Globus pallidus (tissue), 1 donor: ENCODE measurements at places on chromosomes 7 and 10.

- DNase-seq: peak; percentile 48
Observed at GRCh38 chr10:15725603-15726002, 5.9 kb upstream of the ITGA8 start.

DNA sequence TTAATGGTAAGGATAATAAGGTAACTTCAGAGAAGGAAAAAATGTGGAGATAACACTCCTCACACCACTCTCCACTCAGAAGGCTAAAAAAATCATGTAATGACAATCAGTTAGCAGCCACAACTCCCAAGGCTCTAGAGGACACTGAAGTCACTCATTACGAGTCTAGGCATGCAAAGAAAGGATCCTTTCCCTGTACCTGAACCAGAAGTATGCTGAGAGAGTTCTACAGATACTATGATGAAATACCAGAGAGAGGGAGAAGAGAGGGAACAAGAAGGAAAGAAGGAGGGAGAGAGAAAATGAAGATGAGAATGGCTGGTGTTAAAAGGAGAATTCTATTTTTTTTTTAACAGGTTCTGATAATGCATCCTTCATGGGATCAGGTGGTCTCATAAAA lies 224.3 kb upstream of the PLXNA4 start:
- DNase-seq: no peak

DNA sequence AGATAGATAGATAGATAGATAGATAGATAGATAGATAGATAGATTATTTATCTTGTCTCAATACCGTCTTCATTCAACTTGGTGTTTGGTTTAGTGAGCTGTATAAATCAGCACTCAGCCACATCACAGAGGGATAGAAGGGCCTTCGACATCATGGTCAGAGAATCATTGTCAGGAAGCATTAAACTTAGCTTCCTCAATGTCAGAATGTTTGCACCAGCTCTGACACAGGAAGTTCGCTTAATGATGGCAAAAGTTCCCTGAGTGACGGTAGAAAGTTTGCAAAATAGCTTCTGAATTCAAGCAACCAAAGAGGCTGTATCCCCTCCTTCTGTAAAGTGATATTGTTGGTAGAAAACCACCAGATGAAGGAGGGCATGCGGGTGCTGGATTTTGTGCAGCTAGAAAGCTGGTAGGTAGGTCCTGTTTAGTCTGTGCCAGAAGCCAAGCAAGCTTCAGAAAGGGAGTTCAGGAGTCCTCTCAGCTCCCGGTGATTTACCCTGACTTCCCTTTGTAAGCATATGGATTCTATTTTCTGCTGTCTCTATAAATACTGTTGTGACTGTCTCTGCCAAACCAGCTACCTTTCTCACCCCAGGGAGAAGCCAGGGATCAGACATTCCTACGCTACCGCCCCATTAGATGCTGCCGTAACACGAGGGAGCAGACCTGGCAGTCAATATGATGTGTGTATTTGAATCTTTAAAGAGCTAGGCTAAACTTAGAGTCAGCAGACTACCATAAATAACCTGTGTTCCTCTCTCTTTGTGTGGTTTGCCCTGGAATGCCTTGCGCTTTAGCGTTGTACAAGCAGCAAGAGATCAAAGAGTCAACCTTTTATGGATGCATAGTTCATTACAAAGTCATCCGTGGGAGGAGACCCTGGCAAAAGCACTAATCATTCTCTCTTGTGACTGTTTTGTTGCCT lies 200.5 kb upstream of the KIAA1217 start:
- no peak for DNase-seq

DNA sequence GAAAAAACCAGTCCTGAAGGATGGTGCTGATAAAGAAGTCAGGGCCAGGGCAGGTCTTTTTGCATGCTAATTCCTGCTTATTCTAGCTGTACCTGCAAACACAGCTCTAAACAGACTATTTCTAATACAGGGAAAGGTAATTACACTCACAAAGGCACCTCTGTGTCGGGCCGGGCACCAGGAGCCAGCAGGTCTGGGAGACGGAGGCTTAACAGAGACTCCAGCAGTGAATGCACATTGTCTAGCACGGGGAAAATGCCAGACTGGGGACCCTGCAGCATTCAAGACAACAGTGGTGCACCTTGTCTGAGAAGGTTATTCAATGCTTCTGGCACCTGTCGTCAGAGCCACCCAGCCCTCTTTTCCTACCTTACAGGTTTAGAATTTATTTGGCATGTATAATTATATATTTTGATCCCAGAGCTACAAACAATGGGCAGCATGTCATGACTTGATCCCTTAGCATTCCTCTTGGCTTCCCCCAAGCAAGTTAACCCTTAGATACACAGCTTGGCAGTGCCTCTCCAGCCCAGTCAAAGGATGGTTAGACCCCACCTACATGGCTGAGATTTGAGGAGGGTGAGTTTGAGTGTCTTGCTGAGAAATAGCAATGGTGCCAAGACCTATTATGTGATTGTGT lies 185.2 kb downstream of the SLC25A13 start:
- DNase-seq: no peak

DNA sequence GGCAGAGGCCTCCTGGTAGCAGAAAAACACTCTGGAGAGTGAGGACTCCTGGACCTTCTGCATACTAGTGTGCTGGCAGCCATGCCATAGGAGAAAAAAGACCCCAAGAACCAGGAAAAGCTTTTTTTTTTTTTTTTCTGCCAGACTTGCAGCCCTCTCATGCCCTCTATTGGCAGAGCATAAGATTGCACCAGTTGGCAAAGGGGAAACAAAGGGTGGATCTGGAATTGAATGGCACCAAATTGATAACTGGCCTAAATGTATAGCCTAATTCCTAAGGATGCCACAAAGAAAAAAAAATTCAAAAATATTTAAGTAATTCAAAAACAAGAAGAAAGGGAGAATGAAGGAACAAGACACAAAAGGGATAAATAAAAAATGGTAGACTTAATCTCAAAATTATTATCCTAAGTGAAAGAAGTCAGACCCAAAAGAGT lies 112.5 kb upstream of the GHITM start:
- no peak for DNase-seq

DNA sequence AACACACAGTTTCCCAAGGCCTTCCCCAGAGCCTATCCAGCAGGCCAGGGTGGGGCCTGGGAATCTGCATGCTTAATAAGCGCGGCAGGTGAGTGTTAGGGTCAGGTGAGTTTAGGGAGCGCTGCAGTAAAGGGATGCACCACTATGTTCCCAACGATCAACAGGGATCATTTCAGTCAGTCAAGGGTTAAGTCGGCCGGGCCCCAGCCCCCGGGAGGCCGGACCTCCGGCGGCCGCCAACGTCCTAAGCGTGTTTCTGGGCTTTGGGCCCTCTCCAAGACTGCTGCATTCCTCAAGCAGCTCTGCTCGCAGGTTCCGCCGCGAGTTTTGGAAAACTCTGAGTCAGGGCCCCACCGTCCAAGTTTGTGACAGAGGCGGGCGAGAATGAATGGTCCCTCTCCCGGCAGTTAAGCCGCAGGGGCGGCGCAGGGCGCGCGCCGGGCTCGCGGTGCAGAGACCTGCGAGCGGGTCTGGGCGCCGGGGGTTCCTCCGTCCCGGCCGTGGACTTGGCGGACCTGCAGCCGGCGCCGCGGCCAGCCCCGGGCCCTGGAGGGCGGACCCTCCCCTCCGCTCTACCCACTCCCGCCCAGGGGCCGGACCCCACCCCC lies 81.6 kb downstream of the ARHGAP22 start:
- no peak for DNase-seq

DNA sequence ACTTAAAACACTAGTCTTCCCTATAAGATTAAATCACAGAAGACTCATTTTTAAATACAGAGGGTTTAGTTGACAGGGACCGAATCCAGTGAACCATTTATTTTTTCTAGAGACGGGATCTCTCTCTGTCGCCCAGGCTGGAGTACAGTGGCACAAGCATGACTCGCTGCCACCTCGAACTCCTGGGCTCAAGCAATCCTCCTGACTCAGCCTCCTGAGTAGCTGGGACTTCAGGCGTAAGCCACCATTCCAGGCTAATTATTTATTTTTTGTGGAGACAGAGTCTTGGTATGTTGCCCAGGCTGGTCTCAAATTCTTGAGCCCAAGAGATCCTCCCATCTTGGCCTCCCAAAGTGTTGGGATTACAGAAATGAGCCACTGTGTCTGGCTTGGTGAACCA lies 20.9 kb upstream of the LYZL1 start:
- DNase-seq: no peak

- DNase-seq: peak; percentile 48
Observed at GRCh38 chr7:150716368-150716767, at the start of gene GIMAP1. GIMAP1 (plus strand) TSS chr7:150716613; CDS start chr7:150719048, 2,435 bp downstream.

DNA sequence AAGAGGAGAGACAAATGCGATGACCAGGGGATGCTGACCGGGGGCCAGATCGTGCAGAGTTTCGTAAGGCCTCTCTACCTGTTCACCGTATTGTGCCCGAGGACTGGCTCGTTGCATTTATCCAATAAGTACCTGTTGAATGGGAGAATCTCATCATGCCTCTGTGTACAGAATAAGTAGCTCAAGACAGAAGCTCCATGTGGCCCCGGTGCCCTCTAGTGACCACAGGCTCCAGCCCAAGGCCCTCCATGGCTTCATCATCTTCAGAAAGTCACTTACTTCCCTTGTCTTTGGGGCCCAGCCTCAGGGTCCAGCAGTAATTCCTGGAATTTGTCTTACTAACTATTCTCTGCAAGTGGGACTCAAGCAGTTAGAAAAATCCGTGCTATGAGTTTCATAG lies 151.0 kb downstream of the CHN2 start:
- DNase-seq: peak; percentile 86

GRCh38 chr7:24885305-24885704 lies 94.7 kb downstream of the OSBPL3 start:
- no peak for DNase-seq

- DNase-seq: no peak
Observed at GRCh38 chr10:76882245-76882644, 755.4 kb downstream of the KCNMA1 start.

GRCh38 chr7:8149222-8149621 lies 112.7 kb downstream of the ICA1 start:
- DNase-seq: no peak

DNA sequence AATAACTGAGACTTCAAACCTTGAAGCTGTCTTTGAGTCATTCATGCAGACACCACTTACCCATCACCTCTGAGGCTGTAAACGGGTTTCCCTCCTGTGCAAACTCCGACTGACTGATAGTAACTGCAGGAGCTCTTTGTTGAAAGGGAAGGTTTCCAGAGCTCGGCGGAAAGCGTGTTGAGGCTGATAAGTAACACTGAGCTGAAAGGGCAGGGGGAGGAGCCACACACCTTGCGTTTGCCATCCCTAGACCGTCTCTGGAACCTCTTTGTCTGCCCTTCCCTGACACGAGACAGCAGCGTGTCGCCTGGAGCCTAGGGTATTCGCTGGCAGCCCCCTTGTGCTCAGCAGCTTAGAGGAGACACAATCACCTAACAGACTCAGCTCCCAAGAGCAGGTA lies 134.0 kb downstream of the PAXIP1 start:
- DNase-seq: no peak

GRCh38 chr10:117652228-117653169 lies 110.0 kb downstream of the EMX2 start:
- DNase-seq: no peak

GRCh38 chr7:90717296-90718060 lies 121.4 kb downstream of the CDK14 start:
- DNase-seq: no peak

GRCh38 chr10:132180736-132181135 lies 6.0 kb upstream of the DPYSL4 start:
- no peak for DNase-seq

DNA sequence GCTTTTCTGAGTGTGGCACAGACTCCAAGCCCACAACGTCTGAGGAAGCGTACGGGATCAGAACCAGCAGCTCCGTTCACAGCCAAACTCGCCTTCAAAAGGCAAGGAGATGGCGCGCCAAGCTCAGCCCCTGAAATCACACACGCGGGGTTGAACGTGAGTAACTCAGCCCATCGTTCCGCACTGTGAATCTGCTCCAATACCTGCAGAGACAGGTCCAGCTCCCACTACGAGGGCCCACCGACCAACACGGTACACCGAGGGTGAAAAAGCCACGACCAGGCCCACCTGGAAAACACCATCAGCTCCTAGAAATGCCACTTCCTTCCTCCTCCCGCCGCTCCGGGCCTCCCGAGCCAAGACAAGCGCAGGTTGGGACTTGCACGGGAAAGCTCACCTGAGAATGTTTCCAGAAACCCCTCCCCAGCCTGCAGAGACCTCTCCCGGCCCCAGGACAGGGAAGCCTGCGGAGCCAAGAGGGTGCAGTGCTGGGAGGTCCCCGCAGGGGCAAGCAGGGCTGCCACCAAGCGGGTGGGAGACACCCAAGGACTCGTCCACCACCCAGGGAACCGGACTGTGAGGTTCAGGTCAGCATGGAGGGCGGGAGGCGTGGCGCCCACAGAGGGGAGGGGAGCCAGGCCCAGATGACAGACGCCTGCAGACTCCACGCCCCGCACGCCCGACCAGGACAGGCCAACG lies 93.9 kb upstream of the PDGFA start:
- no peak for DNase-seq

- DNase-seq: no peak
Observed at GRCh38 chr7:94642838-94643653, 12.9 kb downstream of the SGCE start.

- no peak for DNase-seq
Observed at GRCh38 chr7:44173911-44174693, 15.1 kb downstream of the GCK start.

DNA sequence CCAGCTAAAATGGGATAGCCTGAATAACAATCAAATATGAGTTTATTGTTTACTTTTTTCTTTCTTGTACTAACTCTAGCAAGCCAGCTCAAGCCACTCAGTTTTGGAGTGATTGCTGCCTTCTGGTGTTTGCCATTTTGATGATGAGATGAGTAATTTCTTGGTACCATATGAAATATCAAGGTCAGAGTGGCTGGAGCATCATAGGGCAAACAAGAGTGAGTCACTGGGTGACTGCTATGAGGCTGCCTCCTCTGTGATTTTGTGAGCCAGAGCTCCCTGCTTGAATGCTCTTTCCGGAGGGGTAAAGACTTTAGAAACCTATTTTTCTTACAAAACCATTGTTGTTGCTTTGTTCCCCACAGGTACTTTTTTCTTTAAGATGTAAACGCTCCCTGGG lies 295.6 kb downstream of the PRKG1 start:
- no peak for DNase-seq

GRCh38 chr7:134963036-134963435 lies 23.3 kb upstream of the AGBL3 start:
- DNase-seq: no peak

GRCh38 chr10:30158325-30158960 lies 99.1 kb upstream of the JCAD start:
- no peak for DNase-seq

- no peak for DNase-seq
Observed at GRCh38 chr7:118794419-118794818, 569.9 kb downstream of the ANKRD7 start.

- no peak for DNase-seq
Observed at GRCh38 chr7:47371733-47372368, 210.1 kb downstream of the TNS3 start.

DNA sequence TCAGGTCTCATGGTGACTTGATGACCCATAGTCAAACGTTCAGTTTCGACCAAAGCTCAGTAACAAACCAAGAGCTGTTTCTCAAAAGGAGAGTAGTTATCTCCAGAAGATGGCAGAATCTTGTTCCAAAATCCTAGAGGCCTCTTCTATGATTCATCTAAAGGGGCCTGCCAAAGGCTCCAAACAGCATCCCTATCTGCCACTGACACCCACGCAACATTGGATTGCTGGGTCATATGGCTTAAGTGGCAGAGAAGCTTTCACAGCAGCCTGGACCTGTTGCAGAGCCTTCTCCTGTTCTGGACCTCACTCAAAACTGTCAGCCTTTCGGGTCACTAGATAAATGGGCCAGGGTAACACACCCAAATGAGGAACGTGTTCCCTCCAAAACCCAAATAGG lies 54.0 kb upstream of the LRRC18 start:
- no peak for DNase-seq
